ENCODE measurements at places on chromosomes 5 and 9.

DNA sequence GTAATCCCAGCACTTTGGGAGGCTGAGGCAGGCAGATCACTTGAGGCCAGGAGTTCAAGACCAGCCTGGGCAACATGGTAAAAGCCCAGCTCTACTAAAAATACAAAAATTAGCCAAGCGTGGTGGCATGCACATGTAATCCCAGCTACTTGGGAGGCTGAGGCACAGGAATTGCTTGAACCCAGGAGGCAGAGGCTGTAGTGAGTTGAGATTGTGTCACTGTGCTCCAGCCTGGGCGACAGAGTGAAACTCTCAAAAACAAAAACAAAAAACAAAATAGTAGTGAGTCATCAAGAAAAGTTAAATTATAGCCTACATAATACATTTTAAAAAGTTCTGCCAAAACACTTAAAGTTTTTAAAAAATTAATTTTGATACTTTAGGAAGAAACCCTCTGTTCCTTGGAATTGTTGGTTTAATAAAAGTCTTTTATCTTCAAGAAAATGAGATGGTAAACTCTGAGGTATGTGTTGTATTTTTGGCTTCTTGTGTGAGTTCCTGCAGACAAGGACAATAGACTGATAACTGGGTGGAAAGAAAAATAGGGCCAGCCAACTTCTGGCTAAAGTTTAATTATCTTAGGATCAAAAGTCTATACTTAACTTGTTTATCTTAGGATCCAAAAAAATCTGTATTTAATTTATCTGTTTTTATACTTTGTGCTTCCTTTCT is 9.3 kb downstream of the RUSC2 start:
- no peak for DNase-seq

DNA sequence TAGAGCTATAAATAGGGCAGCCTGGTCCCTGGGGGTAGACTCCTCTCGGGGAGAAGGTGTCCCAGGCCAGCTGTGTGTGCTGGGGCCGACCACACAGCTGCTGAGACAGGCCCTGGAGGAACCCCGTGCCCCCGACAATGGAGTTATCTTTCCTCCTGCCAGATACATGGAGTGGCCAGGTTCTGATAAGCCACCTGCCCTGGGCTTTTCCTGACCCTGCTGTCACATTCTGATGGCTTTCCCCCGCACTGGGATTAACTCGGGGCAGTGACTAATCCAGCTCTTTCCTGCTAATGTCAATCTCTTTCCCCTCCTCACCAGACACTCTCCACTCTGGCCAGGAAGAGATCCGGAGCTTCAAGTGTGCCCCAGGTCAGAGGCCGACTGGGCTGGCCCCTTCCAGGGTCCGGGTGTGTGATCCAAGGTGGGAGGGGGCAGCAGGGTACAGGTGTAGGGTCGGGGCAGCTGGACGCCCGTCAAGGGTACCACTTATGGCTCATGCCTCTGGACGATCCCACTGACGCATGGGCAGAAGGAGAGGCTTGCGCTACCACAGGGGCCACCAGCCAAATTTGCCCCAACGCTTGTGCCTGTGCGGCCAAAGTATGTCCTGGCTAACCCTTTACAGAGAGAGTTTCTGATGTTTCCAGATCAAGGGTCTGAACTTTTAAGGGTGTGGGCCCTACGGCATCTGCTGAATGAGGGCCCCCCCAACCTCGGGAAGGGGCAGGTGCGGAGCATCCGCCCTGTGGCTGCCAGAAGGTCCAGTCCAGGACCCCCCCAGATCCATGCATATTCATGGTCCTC is 20.6 kb upstream of the COL5A1 start:
- DNase-seq: no peak

DNA sequence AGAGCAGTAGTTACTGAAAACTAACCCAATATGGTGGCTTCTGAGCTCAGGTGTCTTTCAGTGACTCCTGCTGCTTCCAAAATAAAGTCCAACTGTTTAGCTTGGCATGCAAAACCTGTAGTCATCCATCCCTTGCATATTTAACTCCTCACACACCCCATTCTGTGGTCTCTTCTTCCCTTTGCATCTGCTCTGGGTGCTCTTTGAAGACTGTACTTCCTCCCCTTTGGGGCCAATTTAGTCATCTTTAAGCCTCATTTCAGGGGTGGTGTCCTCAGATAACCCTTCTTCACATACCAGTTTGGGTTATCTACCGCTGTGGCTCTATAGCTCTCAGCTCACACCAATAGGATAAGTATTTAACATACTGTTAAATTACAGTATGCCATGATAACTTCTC is 209.9 kb upstream of the DMRT1 start:
- peak; percentile 38 for DNase-seq

DNA sequence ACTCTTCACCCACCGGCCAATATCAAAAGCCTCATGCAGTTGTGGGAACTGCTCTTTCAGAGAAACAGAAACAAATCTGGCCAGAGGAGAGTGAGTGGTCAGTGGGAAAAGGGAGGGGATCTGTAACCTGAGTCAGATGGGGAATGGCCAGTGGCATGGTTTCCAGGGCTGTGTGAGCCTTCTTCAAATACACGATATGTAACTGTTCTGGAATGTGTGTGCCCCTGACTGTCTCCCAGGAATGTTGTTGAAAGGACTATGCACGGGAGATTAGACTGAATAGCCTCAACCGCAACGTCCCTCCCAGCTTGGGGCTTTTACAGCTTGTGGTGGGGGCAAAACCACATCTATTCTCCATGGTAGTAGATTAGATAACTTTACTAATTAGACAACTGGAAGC is 60.8 kb downstream of the SH3TC2 start:
- no peak for DNase-seq

DNA sequence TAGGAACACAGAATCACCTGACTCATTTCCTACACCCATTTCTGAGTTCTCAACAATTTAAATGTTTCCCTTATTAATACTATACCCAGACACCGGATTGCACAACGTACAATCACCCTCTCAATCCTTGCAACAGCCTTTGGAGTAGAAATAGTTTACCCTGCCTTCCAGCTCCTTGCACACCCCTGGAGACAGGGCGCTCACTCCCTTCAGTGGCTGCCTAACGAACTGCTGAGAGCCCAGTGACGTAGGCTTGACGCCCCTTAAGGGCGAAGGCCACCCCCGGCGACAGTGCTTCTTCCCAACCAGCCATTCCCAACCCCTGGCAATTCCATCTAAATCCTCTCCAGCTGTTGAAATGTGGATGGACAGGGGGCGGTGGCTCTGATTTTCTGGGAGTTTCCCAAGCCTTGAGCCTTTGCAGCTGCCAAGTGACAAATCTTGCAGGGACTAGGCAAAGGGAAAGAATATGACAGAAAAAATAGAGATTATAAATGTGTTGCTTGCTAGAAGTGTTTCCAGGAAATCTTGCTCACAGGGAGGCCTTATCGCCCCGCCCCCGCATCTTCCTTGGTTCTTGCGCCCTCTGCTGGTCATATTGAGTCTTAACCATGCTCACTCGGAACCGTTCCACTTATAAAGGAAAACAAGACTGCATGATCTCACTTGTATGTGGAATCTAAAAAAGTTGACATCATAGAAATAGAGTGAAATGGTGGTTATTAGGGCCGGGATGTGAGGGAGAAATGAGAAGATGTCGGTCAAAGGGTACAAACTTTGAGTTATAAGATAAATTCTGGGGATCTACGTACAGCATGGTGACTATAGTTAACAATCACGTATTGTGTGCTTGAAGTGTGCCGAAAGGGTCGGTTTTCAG is 7.6 kb upstream of the BARX1 start:
- DNase-seq: peak; percentile 90

DNA sequence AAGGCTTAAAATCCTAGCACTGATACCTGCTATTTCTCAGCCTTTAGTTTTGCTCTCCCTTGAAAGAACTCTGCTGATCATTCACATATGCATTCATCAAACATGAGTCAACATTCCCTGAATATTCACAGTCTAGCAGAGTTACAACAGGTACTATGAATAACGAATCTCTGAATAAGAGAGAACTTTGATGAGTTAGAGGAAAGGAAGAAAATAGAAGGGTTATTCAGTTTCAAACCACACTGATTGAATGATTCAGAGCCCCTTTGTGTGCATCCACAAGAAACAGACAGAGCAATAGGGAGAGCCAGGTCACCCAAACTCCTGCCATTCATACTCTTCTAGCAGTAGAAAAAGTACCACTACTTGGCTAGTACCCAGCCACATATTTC is 36.0 kb downstream of the FOXD1 start:
- DNase-seq: no peak

DNA sequence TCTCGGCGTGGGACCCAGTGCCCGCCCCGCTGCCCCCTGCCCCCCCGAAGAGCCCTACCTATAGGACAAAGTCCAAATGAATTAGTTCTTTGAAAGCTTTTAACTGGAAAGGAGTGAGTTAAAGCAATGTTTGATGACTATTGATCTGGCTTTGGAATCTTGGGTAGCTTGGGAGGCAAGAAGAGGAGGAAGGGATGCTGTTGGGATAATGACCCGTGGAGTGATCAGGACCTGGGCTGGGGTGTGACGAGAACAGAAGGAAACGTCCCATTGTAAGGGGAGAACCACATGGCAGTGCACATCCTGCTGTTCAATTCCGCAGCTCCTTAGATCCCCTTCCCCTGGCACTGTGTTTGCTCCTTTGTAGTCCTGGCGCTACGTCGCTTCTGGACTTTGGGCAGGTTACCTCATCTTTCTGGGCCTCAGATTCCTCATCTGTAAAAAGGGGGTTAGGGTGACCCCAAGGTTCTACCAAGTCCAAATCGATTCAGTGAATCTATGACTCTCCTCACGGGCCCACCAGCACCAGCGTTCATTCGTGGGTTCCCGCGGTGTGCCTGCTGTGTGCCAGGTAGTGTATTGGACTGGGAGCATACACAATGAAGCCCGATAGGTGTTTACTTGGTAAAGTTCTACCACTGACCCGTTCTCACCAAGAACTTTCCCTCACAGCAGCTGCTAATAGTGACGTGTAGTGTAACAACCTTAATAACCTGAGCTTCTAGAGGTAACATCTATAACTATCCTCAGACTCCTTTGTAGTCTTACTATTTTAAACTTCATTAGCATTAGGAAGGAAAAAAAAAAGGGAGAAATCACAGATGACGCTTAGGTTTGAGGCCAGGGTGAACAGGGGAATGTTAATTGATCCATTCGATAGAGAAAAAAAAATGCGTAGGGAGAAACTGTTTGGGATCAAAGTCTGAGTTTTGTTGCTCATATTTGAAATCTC is 1.1 kb upstream of the NADK2 start:
- DNase-seq: peak; percentile 16

DNA sequence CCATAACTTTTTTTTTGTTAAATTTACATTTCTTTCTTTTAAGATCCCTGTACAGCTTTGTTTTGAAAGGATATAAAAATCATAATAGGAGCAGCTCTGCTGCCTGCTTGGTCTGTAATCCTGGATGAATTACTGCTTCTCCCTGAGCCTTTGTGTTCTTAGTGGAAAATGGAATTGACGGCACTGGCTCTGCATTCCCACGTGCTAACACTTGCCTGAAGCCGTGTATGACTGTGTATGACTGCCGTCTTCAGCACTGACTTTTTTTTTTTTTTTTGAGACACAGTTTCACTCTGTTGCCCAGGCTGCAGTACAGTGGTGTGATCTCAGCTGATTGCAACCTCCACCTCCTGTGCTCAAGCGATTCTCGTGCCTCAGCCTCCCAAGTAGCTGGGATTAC is 4.8 kb downstream of the THG1L start:
- DNase-seq: no peak

DNA sequence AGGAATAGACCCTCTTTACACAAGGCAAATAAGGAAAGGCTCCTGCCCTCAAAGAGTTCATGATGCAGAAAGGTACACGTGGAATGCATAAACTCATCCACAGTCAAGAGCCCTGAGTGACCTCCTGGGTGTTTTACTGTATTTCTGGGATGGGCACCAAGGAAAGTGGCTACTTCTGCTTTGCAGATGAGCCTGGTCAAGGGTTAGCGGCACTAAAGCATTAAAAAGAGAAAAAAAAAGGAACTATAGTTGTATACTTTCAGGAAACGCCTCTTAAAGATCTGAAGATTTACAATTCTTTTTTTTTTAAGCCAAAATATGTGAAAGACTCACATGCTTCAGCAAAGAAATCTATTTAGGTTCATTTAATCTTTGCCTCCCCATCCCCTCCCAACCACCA is 366.2 kb upstream of the PDE4D start:
- DNase-seq: peak; percentile 54

- DNase-seq: no peak
Measured at GRCh38 chr5:115461506-115462290, 82.9 kb downstream of the FEM1C start.

DNA sequence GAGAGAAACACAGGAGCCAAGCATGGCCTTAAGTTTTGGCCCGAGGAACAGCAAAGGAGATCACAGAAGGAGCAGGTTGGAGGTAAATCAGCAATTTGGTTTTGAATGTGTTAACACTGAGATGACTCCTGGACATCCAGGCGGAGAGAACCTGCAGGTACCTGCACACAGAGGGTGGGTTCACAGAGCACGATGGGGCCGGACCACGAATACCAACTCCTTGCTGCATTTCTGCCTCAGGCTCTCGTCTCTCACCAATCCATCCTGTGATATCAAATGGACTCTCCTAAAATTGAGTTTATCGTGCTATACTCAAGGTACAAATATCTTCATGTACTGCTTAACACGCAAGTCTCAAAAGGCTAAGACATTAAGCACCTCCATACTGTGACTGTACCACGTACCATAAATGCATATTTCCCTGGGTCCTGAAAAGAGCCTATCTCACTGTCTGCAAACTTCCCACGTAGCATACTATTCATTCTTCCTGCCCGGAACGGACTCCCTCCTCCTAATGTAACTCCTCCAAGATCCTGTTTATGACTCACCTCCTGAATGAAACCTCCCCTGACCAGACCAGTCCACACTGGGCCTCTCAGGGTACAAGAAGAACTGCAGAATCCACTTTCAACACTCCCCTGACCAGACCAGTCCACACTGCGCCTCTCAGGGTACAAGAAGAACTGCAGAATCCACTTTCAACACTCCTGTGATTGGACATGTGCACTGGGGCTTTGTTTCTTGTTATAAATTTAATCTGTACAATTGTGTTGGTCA is 380.8 kb upstream of the RFX3 start:
- no peak for DNase-seq

Data from common myeloid progenitor, CD34-positive (primary cell).